Hair follicular keratinocyte (primary cell): ENCODE measurements at places on chromosomes 2 and 18. TPM values are rescaled to one million over a fixed set of nuclear protein-coding genes. Genes with fewer than 3 reads are reported as not detected.

ASAP2 gene
- total RNA-seq, result 32.0 and 55.7 TPM in 2 replicates

ALPI gene
- not detected in 2 replicates for total RNA-seq

PPM1G gene
- total RNA-seq, result 100 and 162 TPM in 2 replicates

CNTNAP5 gene
- total RNA-seq, result not detected in 2 replicates

CD8B2 gene
- total RNA-seq, result not detected in 2 replicates

SCN3A gene
- not detected in 2 replicates for total RNA-seq

GAL3ST2 gene
- total RNA-seq, result not detected in 2 replicates

CCDC138 gene
- 2.3 and 10.7 TPM in 2 replicates for total RNA-seq

KLHL30 gene
- 0.04 TPM in 1 of 2 replicates, not detected in the other for total RNA-seq

PHLPP1 gene
- total RNA-seq, result 6.9 and 7.7 TPM in 2 replicates

RGPD4 gene
- total RNA-seq, result not detected in 2 replicates

TUBA4B gene
- total RNA-seq, result not detected in 2 replicates

FSHR gene
- not detected in 2 replicates for total RNA-seq

RFX8 gene
- total RNA-seq, result 0.08 TPM in 1 of 2 replicates, not detected in the other

GPR45 gene
- not detected in 2 replicates for total RNA-seq

SERPINB10 gene
- 0.08 TPM in 1 of 2 replicates, not detected in the other for total RNA-seq

ALLC gene
- total RNA-seq, result not detected in 2 replicates

LYPD1 gene
- total RNA-seq, result not detected in 2 replicates

SERPINB4 gene
- 1.9 TPM in 2 replicates for total RNA-seq

POMC gene
- 0.19 TPM in 1 of 2 replicates, not detected in the other for total RNA-seq

CCDC141 gene
- total RNA-seq, result under 0.01 TPM in 1 of 2 replicates, not detected in the other

SLC14A1 gene
- total RNA-seq, result not detected in 2 replicates

WDR12 gene
- total RNA-seq, result 34.1 and 45.7 TPM in 2 replicates

RASGRP3 gene
- not detected in 2 replicates for total RNA-seq

NT5DC4 gene
- total RNA-seq, result not detected in 2 replicates

DNAH6 gene
- total RNA-seq, result under 0.01 and 0.04 TPM in 2 replicates

SCN2A gene
- 0.23 and 0.42 TPM in 2 replicates for total RNA-seq

ALPG gene
- not detected in 2 replicates for total RNA-seq

NPPC gene
- total RNA-seq, result not detected in 2 replicates
